ENCODE measurements at places on chromosomes 11 and 22.
A peak's percentile ranks its signal among the peaks of the same experiment; 100 is the strongest.

DNA sequence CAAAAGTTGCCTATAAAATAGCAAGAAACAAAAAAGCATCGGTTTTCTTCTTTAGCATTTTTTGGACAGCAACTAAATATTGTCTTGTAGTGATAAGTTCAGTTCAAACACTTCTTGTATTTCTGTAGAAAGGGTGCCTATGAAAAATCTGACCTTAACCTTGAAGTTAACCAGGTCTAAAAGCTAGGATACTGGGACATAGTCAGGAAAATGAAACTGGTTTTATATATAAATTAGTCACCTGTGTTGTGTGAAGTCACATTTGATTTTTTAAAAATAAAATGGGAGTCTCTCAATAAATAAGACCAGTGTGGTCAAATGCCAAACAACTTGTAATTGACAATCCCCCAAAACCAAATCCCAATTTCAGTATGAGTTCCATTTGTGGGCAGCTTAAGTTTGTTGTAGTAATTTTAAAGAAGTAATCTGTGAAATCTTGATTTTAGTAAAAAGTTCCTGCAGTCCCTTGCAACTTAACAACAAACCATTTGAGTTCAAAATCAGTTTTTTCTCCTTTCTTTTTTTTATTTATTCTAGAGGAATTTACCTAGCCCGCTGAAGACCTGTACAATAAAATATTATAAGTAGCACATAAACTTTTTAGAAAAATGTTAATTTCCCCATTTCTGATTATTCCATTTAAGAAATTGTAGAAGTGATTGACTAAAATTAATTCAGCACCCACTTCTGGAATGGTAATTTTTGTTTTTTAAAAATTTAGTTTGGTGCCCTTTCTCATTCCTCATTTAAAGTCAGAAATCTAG lies 84.5 kb upstream of the PPARA start:
- DNase-seq: no peak

DNA sequence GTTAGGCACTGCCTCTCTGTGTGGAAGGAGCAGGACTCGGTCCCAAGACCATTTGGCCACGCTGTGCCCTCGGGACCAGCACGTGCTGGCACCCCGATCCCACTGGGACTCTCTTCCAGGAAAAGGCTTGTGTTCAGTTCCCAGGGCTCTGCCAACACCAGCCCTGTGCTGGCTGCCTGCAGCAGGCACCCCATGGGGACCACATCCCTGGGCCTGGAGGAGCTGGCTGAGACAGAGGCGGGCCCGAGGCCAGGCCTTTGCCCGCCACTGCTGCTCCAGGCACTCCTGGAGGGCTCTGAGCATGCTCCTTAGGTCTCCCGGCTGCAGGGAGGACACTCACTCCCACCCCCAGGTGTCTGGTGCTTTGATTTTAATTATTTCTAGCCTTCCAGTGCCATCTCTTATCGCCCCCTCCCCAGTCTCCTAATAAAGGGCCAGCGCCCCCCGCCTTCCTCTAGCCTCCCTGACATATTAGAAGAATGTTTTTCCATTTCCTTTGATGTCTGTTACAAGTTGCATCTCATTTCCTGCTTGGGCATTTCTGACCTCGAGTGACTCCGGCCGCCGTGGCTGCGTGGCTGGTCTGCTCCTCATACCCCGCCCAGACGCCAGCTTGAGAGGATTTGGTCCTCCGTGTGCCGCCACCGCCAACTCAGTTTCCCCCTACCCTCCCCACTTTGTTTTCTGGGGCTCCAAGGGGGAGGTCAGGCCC lies 14.4 kb downstream of the CDKN1C start:
- DNase-seq: no peak

- no peak for DNase-seq
Observed at GRCh38 chr11:121304759-121305158, 12.2 kb downstream of the SC5D start.

DNA sequence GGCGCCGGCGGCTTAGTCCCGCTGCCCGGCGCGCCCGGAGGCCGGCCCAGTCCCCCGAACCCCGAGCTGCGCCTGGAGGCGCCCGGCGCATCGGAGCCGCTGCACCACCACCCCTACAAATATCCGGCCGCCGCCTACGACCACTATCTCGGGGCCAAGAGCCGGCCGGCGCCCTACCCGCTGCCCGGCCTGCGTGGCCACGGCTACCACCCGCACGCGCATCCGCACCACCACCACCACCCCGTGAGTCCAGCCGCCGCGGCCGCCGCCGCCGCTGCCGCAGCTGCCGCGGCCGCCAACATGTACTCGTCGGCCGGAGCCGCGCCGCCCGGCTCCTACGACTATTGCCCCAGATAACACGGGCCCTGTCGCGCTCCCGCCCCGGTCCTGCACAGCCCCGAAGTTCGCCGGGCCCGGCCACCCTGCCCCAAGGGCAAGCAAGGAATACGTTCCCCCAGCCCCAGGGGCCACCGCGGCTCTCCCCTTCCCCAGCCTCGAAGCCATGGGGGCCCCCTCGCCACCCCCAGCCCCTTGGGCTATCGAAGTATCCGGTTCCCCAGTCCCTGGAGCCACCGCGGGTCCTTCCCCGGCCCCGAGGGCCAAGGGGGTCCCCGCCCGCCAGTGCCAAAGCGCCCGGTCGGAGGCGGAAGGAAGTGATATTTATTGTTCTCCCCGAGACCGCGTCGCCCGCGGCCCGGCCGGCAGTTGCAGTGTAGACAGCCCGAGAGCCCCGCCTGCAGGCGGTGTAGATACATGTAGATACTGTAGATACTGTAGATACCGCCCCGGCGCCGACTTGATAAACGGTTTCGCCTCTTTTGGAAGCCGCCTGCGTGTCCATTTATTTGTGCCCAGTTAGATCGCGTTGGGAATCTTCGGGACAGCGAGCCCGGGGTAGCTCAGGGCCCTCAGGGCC lies 6.2 kb downstream of the TBX1 start:
- DNase-seq: no peak

GRCh38 chr11:120956710-120957495 lies 67.0 kb upstream of the TBCEL start:
- DNase-seq: no peak

DNA sequence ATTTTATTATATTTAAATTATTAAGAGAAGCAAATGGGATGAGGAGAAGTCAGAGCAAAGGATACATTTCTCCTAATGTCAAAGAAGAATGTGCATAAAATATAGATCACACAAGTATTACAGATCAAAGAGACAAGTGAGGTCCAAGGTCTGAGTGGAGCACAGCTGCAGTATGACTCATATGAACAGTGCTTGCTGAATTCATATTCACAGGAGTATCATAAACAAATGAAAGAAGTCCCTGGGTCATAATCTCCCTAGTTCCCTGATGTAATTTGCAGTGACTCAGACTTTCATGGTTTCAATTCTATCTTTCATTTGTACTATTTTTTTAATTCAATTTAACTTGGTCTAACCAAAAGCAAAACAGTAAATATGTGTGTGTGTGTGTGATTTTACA lies 499.0 kb upstream of the CCDC179 start:
- no peak for DNase-seq

DNA sequence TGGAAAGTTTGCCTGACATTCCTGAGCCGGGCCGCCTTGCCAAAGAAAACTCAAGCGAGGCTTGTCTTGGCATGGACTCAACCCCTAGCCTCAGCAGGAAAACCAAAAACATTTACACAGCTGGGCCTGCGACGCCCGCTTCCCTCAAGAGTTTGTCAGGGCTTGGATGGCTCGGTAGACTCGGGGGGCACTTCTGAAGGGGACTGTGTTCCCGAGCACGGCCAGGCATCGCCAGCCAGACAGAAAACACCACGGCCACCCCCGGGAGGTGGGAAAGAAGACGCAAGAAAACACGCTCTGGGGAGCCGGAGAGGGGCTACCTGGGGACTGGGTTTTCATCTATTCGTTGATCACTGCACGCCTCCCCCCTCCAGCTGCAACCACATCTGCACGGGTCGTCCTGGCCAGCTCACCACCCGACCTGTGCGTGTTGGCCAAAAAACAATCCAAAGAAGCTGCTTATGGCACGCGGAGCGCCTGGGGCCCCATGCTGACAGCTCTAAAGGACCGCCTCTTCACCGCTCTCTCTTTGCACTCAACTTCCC lies 380.7 kb downstream of the MN1 start:
- no peak for DNase-seq

DNA sequence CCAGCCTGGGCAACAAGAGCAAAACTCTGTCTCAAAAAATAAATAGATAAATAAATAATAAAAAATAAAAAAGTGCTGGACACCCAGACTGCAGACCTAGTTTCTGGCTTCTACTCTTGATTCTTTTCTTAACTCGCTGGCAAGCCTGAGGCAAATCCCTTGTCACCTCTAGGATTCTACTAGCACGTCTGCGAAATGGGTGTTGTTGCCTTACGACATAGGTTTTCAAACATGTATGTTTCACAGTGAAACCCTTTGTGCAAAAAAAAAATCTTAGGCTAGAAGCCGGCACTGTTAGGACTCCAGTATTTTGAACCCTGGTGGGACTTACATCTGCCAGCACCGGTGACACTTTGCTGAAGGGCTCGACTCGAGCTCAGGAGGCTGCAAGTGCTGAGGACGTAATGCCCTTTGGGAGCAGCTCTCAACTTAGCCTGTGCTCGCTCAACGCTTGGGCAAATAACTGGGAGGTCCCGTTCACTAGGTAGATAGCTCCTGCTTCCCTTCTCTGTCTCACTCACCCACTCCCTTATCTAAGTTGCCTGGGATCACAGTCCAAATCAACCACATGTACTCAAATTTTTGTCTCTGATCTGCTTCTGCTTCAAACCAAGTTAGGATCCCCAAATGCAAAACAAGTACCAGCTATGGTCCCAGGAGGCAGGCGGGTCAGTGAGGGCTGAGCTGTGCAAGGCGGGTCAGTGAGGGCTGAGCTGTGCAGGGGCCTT lies 34.7 kb upstream of the MYH9 start:
- no peak for DNase-seq

DNA sequence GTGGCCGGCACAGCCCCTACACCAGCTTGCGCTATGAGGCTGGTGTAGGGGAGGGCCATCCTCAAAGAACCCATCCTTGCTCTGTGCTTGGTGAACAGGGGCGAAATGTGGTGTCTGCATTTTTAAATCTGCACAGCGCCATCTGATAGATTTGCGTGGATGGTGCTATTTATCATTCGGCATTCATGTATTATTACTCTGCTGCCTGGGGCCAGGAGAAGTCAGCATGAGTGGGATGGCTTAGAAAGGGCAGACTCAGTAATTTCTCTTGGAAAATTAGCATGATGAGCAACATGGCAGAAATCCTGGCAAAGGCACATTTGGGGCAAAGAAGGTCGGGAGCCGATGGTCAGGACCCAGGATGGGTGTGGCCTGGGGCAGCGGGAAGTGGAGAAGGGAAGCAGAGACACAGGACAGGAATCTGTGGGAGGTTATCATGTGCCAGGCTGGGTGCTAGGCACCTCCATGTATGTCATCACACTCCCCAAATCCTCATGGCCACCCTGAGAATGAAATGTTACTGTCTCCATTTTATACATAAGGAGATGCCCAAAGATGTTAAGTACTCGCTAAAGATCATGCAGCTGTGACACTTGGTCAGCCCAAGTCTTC lies 149.0 kb downstream of the CEP164 start:
- no peak for DNase-seq

DNA sequence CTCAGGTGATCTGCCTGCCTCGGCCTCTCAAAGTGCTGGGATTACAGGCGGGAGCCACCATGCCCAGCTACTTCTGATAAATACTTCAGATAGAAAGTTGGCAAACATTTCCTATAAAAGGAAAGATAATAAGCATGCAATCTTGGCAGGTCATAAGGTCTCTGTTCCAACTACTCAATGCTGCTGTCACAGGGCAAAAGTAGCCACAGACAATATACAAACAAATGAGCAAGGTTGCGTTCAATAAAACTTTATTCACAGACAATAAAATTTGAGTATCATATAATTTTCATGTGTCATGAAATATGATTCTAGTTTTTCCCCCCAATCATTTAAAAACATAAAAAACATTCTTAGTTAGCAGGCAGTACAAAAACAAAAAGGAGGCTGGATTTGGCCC lies 53.1 kb upstream of the CLNS1A start:
- DNase-seq: no peak

- peak; percentile 71 for DNase-seq
Observed at GRCh38 chr22:29394931-29395581, 6.7 kb upstream of the AP1B1 start.

- no peak for DNase-seq
Observed at GRCh38 chr11:47711225-47711624, 3.9 kb downstream of the AGBL2 start.

DNA sequence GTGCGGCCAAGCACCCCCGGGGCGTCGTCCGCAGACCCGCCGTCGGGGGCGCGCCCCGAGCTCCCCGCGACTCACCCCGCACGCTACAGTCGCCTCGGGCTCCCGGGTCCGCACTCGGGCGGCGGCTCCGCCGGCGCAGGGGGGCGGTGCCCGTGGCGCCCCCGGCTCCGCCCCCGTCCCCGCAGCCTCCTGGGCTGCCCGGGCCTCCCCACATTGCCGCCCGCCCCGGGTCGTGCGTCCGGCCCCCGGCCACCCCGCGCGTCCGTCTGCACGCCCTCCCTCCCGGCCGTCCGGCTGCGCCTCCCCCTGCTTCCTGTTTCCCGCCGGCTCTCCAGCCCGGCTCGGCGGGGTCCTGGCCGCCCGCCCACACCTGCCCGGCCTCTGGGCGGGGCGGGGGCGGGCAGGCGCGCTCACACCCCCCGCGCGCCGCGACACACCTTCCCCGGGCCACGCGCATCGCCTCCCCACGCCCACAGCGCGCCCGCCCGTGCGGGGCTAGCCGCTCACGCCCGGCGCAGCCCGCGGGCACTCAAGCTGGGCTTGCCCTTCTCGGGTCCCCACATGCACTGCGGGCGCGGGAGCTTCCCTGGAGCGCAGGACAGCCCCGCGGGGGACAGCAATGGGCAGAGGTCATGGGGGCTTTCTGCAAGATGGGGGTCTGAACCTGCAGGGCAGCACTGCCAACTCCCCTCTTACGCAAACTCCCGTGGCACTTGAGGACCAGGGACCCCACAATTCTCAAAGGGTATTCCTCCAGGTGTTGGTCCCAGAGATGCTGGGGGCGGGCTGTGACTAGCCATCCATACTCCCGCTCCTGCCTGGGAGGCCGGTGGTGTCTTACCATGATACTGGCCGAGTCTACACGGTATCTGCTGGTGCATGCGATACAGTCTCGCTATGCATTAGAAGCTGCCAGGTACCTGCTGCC lies at the start of gene CARD10:
Gene CARD10 (minus strand): TSS at position 148 of the 928 bp plus-strand sequence. CDS start 215 bp downstream, outside the sequence.
- DNase-seq: peak; percentile 7

DNA sequence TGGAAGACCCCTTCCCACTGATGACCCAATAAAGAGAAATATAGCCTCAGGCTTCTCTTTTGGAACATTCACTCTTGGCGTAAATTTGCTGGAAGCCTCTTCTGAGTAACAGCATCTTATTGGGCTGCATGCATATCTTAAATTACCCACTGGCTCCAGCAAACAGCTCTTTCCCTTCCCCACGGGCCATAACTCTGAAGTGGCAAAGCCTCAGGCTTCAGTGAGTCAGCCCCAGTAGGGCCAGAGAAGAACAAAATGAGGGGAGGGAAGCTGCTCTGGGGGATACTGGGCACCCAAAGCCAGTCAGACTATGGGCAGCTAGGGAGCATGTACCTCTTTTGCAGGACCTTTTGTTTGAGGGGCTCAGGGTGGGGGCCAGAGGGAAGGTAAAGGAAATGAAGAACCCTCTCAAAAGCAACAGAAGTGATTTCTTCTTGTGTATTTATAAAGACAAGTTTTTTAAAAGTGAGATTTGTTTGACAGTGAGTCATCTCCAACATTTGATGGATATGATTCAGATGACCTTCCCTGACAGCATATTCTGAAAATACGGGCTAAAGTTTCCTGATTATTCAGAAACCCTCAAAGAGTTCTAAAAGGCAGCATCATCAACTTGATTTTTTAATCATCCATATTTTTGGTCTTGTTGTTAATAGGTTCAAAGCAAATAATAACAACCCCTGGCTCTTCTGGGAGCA lies 203.4 kb downstream of the KIF18A start:
- DNase-seq: no peak

Data from NCI-H2081 (cell line).